ENCODE measurements at places on chromosomes 7 and 10.

- no peak for DNase-seq
These were observed 31.1 kb upstream of the SNX13 start for GRCh38 chr7:17971411-17971810.

- no peak for DNase-seq
These were observed 134.4 kb upstream of the LYZL2 start for GRCh38 chr10:30763918-30764317.

- DNase-seq = no peak
These were observed 73.9 kb downstream of the NRP1 start for GRCh38 chr10:33260403-33261149.

- DNase-seq = no peak
These were observed 95.5 kb downstream of the OAT start for GRCh38 chr10:124323111-124323725.

GRCh38 chr7:34307540-34307939 is 350.5 kb upstream of the NPSR1 start:
- DNase-seq = no peak

- no peak for DNase-seq
These were observed 30.1 kb downstream of the KCND2 start for GRCh38 chr7:120303105-120303504.

GRCh38 chr10:64458306-64458705 is 937.1 kb downstream of the REEP3 start:
- DNase-seq = no peak

DNA sequence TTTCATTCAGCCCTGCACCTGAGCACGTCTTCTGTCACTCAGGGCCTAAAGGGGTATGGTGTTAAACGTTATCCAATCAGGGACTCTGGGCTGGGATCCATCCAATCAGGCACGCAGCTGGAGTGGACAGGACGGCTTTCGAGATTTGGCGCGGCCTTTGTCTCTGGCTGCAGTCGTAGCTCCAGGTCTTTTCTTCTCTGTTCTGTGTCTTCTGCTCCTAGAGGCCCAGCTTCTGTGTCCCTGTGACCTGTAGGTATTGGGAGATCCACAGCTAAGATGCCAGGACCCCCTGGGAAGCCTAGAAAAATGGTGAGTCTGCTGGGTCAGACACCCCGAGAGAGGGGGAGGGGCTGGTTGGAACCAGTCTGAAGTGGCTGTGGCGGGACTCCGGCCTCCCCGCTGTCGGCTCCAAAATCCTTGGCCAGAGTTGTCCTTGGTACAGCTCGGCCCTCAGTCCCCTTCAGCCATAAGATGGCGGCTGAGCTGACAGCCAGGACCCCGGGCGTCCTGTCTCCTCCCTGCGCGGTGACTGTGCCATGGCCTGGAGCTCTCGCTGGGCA is 11.7 kb upstream of the ZNF680 start:
- DNase-seq = no peak
